ENCODE measurements at places on chromosomes 11 and 22.

DNA sequence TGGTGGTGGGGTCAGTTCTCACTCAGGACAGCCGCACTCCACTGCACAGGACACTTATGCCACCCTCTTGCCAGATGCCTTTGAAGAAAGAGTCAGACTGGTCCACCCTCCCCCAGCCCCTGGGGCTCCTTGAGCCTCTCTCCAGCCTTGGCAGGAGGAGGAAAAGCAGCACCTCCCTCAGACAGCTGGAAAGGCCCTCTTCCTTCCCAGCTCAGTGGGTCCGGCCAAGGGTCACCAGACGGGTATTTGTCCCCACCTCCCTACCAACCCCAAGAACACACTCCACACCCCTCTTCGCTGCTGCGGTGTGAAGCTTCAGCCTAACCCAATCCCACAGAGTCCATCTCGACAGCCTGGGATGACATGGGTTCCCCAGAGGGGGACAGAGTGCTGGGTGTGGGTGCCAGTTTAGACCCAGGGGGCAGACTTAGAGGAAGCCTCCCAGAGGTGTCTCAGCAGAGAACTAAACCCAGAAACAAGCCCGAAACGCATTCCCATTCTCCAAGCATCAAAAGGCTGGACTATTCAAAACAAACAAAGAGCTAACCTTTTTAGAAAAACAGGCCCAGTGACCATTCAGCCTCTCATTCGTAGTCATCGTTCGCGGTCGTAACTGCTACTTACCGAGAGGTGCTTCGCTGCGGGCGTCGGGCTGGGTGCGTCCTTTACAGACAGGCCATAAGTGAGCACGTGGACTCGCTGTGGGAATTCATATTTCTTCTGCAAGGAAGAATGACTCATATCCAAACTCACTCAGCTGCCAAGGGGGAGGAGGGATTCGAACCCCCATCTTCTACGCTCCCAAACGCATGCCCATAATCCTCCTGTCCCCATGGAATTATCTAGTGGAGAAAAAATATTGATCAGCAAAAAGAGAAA is 57.5 kb upstream of the ANO1 start:
- DNase-seq: no peak

DNA sequence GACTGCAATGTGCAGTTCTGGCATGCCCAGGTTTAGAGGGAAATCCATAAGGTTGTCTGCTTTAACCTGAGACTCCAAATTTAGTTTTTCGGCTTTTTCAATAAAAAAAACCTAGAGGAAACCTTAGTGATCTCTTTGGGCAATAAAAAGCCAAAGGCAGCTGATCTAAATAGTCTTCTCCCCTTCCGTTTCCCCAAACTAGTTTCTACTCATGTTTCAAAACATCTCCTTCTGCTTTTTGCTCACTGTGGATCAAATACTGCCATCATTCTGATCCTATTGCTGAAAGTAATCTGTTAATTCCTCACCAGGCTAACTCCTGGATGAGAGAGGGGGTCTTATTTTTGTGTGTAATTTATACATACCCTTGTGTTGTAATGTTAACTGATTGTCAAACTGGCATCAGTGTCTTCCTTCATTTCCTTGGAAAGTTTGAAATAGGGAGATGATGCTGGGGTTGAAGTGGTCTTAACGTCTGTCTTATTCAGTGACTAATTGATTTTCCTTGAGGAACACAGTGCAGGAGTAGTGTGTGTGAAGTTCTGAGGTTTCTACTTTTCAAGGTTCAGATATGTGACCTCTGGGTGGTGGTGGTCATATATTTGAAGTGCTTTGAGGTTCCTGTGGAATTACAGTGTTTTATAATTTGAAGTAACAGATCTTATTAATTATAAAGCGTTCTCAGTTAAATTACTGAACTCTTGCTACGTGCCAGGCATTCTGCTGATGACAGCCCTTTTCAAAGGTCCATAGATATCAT is 55.0 kb downstream of the ARHGAP42 start:
- no peak for DNase-seq

GRCh38 chr11:8192016-8192895 is 23.4 kb upstream of the RIC3 start:
- DNase-seq: peak; percentile 61

DNA sequence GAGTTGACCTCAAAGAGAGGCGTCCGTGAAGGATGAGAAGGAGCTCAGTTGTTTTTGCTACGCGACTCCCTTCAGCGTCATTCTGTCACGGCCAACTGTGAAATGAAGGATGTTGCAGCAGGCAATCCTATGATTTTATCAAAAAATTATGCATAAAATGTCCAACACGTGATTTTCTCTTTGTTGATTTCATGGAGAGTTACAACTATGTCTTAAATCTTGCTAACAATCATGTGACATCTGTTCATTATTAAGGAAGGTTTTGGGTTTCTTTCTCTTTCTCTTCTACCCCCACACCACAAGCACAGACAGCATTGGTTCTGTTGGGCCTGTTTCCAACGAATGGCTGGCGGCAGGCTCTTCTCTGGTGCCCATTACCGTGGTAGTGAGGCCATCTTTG is 3.7 kb downstream of the KRTAP5-4 start:
- peak; percentile 12 for DNase-seq

- DNase-seq: no peak
Measured at GRCh38 chr22:47927648-47928210, 1165.3 kb downstream of the TBC1D22A start.

GRCh38 chr11:65555693-65556231 is 2.4 kb downstream of the LTBP3 start:
- DNase-seq: peak; percentile 80
